ENCODE measurements at places on chromosomes 4 and X. TPM values are rescaled to one million over a fixed set of nuclear protein-coding genes. Genes with fewer than 3 reads are reported as not detected.

- no peaks in the 10 kb centered on the region for H3K36me3 ChIP-seq
- H3K4me3 ChIP-seq: no peak overlapping the region
- DNase-seq: no peak
- H3K4me1 ChIP-seq: peaks cover 18% of the 10 kb centered on the region
- H3K27ac ChIP-seq: peak overlapping the region; percentile 81
Observed at GRCh38 chr4:104930298-104930697, 216.4 kb upstream of the TET2 start.

GRCh38 chrX:111098874-111099273 lies 2.9 kb downstream of the PAK3 start:
- no peak overlapping the region for H3K27ac ChIP-seq
- H3K27me3 ChIP-seq: peaks cover 4% of the 10 kb centered on the region
- H3K36me3 ChIP-seq: no peaks in the 10 kb centered on the region

DNA sequence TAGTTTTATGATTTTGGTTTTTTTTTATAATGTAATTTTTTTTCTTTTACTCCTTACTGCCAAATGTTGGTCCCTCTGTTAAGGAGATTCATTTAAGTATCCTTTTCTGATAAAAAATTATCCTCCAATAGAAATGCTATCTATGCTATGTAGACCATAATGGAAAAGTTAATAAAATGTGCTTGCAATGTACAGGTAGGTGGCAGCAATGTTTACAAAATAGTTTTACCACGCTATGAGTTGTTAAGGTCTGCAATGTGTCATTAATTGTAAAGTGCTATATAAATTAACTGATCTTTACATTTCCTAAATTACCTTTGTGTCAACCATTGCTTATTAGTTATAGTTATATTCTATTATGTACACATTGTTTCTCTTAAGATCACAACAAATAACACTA lies 3.8 kb upstream of the CENPC start:
- H3K4me1 ChIP-seq: peaks cover 3% of the 10 kb centered on the region
- H3K36me3 ChIP-seq: no peaks in the 10 kb centered on the region
- no peak overlapping the region for H3K27ac ChIP-seq
- DNase-seq: no peak

Gene RP2
- total RNA-seq: 13.9 TPM

DNA sequence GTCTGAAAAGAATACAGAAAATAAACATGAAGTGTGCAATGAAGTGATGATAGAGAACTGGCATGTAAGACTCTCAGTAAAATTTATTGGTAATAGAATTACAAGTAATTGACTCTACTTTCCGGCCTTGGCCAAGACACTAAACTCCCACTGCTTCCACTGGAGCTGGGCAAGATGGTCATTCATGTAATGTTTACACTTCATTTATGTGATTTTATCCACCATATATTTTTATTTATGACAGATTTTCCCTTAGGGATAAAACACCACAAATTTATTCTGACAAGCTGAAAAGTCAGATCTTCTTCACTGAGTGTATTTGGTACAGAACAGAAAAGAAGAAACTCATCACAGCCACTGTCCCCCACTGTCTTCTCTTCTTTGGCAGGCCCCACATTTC lies 191.9 kb downstream of the SLC39A8 start:
- H3K4me1 ChIP-seq: no peaks in the 10 kb centered on the region
- H3K27ac ChIP-seq: no peak overlapping the region
- DNase-seq: no peak
- H3K4me3 ChIP-seq: no peak overlapping the region

Gene GPM6B
- total RNA-seq: not detected

DNA sequence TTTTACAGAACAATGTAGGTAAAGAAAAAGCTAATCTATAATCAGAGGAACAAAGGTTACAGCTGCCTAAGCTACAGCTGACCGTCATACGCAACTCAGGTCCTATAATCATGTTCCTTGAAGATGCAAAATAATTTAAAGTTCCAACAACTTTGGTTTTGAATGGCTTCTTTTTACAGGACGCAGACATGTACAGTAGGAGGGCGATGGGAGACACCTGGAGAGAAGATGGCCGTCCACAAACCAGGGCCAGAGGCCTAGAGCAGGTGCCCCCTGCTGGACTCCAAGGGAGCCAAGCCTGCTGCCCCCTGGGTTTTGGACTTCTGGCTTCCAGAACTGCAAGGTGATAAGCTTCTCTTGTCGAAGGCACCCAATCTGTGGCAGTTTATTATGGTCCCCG lies 10.6 kb downstream of the HGFAC start:
- no peaks in the 10 kb centered on the region for H3K27me3 ChIP-seq
- no peak overlapping the region for H3K27ac ChIP-seq

GRCh38 chr4:42436928-42437565 lies 39.8 kb downstream of the SHISA3 start:
- H3K36me3 ChIP-seq: peaks cover 38% of the 10 kb centered on the region
- H3K4me1 ChIP-seq: no peaks in the 10 kb centered on the region
- no peak for DNase-seq
- H3K27ac ChIP-seq: no peak overlapping the region
- H3K27me3 ChIP-seq: no peaks in the 10 kb centered on the region

Data from natural killer cell (primary cell).